Right atrium auricular region (tissue), 2 donors: ENCODE measurements at places on chromosomes 5 and 9.

- DNase-seq = no peak
Observed at GRCh38 chr5:73858054-73858453, 232.1 kb downstream of the ARHGEF28 start.

GRCh38 chr5:82274343-82275211 lies 3.6 kb downstream of the RPS23 start:
- DNase-seq = no peak

DNA sequence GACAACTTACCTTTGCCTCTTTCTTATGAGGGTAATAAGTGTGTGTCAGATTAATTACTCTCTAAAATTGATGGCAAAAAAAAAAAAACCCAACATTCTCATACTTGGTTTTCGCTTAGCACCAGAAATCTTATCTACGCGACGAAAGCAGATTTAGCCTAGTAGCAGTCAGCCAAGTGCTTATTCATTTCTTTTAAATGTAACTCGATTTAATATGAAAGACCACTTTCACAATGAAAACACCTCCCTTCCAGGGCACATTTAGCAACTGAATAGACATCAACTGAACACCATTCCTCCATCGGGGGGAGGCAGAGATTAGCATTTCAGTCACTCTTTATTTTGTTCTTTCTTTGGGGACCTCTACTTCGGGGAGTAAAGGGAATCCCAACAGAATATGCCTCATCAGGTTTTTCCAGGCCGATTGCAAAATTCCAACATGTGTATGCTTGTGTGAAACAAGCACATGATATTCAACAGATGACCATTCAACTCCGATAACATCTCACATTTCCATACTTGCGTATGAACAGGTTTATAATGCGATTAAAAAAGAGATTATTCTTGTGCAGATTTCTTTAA lies 124.1 kb upstream of the RETREG1 start:
- DNase-seq = no peak

DNA sequence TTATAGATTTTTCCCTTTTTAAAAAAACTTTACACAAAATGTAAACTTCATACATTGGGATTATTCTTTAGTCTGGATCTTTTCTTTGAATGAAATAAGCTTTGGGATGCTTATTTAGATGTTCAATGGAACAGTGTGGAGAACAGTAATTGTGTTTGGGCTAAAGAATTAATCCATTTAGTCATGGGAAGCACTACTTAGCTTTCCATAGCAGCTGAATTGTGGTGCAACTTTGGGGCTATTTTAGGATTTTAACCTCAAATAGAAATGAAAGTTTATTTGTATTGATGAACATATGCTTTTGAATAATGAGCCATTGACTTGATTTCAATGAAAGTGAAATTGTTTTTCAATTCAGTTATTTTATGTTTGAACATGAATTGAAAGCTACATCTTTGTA lies 72.4 kb downstream of the ZCCHC7 start:
- no peak for DNase-seq

DNA sequence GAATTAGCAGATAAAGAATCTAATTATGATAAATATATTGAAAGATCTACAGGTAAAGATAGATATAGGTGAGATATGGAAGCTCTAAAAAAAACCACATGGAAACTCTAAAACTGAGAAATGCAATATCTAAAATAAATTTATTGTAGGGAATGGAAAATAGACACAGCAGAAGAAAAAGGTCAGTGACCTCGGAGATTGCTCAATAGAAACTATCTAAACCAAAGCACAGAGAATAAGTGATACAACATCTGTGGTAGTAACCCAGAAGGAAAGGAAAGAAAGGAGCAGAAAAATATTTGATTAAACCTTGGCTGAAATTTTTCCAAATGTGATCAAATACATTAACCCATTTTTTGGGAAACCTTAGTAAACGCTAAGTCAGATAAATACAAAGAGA lies 43.1 kb upstream of the GLIPR2 start:
- no peak for DNase-seq

- no peak for DNase-seq
Observed at GRCh38 chr5:73189871-73190376, 16.9 kb downstream of the TMEM174 start.
